Fibroblast of skin of left biceps (primary cell): ENCODE measurements at places on chromosomes 2 and 18.

DNA sequence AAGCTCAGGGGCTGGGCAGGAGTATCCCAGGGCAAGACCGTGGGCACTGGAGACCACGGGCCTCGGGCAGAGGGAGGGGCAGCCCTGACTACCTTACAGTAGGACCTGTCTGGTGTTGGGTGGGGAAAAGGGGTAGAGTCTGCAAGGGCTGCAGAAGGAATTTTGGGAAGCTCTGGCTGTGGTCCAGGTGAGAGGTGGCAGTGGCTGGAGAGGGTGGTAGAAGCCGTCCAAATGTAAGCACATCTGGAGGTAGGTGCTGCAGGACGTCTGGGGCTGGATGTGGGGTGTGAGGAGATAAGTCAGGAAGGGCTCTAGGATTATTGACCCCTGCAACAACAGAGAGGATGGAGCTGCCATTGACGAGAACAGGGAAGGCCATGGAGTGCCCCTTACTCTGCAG, 486.7 kb downstream of the EIPR1 start:
- no peak for DNase-seq

DNA sequence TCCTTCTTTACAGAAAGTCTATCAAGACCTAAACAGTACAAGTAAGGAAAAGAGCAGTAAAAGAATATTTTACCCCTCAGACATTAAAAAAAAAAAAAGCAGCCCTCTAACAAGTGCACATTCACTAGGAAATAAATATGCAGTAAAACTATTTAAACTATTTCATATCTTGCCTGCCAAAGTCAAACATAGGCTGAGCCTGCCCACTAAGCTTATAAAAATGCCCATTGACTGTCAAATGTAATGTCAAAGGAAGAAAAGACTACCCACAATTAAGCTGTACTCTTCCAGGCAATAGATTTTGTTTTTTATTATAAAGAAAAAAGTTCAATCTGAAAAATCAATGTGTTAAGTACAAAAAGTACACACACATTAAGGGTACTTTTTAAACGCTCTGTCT, 11.8 kb downstream of the ALS2 start:
- DNase-seq: peak; percentile 25

DNA sequence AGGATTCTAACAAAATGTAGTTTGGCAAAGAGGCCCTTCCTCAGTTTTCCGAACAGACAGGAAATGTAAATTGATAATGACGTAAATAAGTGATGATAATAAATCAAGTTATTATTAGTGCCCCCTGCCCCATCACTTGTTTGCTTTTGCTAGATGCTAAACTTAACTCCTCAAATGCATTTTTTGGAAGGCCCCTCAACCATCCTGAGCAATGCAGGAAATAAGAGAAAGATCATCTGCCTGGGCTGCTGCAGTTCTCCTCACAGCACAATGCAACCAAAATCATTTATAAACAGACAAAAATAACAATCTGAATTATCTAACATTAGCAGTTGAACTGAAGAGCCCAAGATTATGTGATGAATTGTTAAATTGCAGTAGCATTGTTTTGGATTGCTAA, 62.6 kb upstream of the PSMD14 start:
- DNase-seq: no peak

GRCh38 chr2:200254773-200255172, 51.7 kb upstream of the SPATS2L start:
- DNase-seq: no peak

DNA sequence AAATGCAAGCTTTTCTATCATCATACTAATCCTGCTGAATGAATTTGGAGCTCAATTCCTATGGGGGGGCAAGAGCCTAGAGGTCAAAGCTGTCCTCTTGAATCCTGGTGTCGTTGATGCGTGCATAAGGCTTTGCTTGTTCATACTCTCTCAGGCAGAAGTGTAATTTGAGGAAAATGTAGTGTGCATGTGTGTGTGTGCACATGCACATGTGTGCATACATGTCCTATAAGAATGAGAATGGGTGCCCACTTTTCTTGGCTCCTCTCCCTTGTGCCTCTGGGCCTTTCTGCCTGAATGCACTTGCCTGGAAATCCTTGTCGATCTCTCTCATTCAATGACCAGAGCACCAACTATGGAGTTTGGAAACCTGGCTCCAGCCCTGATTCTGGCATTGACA, 28.5 kb upstream of the C18orf32 start:
- DNase-seq: no peak

- DNase-seq: no peak
These were observed 2.8 kb downstream of the INSIG2 start for GRCh38 chr2:118091140-118091478.

DNA sequence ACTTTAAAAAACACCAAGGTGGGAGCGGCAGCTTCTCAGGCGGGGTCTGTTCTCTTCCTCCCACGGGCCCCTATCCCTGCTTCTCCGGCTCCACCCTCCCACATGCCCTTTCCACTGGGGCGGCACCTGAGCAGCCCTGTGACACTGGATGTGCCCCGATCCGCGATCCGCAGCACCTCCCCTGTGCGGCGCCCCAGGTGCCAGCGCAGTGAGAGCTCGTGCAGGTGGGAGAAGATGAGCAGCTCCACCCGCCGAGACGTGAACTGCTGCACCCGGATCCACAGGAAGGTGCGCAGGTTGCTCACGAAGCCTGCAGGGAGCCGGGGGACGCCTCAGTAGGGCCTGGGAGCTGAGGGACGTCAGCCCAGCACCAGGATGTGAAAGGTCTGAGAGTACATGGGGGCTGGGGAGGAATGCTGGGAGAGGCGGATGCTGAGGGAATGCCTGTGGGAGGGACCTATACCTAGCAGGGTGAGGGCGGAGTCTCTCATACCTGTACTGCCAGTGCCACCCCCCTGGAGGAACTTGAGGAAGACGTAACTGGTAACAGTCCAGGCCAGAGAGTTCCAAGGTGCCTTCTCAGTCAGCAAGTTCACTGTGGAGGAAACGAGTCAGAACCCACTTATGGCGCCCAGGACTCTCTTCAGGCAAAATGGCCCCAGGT, 2.8 kb downstream of the ABCB6 start:
- no peak for DNase-seq

- DNase-seq: no peak
These were observed 2.7 kb downstream of the ACTG2 start for GRCh38 chr2:73895473-73895872.

GRCh38 chr18:63788447-63789096, 13.4 kb downstream of the SERPINB7 start:
- no peak for DNase-seq
